AG04450 (cell line): ENCODE measurements at places on chromosomes 3 and 15.

- DNase-seq: no peak
These were observed 124.7 kb upstream of the TSPAN3 start for GRCh38 chr15:77195586-77195985.

GRCh38 chr15:101556273-101556672 is 66.8 kb upstream of the PCSK6 start:
- no peak for DNase-seq

- no peak for DNase-seq
These were observed 147.6 kb downstream of the KLF13 start for GRCh38 chr15:31474059-31474868.

- no peak for DNase-seq
These were observed 17.5 kb downstream of the LSG1 start for GRCh38 chr3:194654443-194654842.

- DNase-seq: no peak
These were observed 259.6 kb downstream of the XXYLT1 start for GRCh38 chr3:195011231-195011834.

DNA sequence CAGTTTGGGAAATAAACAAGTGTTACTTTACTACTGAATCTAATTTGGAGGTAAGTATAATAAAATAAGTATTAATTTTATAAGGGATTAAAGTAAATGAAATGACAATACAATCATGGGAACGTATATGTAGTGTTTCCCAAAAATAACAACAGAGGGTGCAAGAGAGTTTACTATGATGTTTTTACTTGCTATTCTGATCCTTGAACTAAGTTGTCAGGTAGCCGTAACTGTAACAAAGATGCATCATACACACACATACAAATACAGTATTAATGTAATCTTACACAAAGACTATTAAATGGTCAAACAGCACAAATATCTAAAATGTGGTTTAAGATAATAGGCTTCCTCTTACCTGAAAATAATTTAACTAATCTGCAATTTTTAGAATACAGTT is 311.4 kb downstream of the TBC1D5 start:
- peak; percentile 3 for DNase-seq

DNA sequence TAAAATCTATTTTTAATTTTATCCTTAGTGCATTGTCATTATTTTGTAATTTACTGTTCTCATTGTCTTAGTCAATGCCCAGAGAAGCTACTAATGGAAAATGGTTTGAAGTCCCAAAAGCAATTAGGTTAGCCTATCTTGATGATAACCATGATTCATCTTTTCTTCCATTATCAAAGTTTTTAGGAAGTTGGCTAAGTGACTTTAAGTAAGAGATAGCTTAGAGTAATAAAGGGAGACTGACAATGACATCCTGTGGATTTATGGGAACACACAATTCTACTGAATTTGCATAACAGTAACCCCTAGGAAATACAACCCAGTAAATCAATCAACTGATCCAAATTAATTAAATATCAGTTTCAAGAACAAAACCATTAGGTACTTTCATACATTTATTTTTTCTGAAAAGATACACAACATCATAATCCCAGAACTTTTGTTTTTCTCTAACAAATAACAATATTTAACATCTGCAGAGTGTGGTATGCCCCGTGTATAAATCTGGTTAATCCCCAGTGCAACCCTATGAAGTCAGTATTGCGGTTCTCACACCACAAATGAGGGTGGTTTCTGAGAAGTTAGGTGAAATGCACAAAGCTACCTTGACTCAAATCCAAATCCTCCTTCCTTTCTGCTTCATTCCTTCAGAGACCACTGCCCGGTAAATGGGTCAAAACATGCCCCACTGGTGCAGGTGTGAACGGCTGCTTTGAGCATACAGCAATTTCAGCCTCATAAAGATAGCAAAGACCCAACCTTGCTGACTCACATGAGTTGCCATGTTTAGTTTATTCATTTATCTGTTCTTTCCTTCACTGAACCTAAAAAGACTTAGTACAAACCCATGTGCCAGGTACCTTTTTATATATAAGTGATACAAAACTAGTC is 202.1 kb downstream of the TBL1XR1 start:
- DNase-seq: no peak

DNA sequence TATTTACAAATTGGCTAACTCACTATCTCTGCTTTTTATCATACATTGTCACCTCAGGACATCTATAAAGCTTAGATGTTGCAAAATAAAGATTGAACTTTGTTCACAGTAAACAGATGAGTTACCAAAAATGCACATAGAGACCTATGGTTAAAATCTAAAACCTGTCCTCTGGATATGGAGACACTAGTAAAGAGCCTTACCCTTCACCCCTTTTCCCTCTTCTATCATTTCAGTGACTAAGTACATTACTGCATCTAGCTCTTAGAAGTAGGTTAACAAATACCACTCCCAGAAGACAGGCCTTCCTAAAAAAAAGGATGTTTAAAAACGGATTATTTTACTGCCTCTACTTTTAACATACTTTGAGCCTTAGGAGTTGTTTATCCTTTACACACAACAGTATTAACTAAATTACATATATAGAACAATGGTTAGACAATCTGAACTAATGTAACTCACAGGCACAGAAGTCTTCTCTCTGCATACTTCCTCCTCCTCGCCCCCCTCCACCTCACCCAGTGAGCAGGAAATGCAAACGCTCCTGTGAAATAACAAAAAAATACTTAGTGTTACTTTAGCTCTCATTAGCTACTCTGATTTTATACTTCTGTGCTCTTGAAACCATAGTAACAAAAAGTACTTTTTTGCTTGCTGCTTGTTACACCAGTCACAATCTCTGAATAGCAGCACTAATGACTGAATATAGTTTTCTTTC is 23.3 kb downstream of the IREB2 start:
- DNase-seq: no peak

DNA sequence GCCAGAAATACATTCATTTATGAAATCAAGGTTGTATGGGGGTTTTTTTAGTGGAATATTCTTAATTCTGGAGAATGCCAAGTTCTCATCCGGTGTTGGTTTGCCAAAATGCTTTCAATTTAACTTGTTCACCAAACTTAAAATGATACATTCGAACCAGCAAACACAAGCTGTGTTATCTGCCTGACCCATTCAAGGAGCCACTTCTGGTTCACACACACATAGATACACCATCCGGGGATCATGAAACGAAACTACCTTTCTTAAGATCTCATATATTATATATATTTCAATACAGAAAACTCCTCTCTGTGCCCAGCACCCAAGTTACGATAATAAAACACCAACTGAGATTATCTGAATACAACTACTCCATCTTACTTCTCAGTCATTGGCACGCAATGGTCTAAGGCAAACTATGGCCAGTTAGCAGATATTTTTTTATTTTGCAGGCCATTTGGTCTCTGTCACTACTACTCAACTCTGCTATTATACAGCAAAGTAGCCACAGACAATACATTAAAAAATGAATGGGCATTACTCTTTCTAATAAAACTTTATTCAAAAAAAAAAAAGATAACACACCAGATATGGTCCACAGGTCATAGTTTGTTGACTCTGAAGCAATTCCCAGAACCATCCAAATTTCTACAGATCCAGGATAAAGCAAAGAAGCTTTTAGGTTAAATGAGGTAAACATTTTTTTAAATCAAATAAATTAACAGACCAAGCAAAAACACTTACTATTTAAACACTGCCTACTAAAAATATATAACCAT is 89.6 kb downstream of the TBL1XR1 start:
- DNase-seq: no peak

- DNase-seq: no peak
These were observed 156.6 kb downstream of the RPLP1 start for GRCh38 chr15:69609176-69609575.

DNA sequence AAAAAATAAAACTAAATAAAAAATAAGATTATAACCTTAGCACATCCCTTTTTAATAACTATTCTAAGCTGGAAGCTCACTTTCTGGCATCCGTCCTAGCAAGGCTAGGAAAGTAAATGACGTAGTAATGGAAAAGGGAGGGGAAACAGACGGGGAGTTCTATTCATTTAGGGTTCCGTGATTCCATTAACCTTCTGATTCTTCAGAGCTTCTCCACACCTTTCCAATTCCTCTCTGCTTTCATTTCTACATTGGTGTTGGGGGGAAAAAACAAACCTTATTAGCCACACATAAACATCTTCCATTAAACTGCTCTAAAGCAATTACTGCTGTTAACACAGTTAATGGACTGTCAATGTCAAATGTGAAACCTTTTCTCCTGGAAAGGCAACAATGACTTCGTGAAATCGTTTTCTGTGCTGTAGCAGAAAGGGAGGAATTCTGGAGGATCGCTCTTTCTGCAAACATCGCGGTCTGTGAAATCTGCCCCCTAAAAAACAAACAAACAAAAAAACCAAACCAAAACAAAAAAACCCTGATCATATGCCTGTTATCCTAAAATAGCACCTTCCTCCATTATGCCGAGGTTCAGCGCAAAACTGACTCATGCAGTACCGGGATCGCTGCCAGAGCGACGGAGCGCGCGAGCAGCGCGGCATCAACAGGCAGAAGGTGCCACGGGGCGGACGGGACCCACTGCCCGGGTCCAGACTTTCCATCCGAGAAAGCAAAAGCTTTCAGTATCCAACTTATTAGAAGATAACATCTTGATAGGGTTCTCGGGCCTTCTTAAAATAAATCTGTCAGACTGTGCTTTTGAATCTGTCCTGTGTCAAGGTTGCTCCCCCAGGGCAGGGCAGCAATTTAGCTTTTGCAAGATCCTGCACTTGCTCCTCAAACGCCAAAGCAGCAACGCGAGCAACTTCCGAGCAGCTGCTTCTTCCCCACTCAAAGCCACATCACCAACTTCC is 156.2 kb downstream of the FGF12 start:
- DNase-seq: peak; percentile 6

GRCh38 chr15:57056357-57056756 is 137.9 kb downstream of the TCF12 start:
- DNase-seq: no peak

- DNase-seq: no peak
These were observed 3.1 kb upstream of the FAM240A start for GRCh38 chr3:46609212-46609721.

DNA sequence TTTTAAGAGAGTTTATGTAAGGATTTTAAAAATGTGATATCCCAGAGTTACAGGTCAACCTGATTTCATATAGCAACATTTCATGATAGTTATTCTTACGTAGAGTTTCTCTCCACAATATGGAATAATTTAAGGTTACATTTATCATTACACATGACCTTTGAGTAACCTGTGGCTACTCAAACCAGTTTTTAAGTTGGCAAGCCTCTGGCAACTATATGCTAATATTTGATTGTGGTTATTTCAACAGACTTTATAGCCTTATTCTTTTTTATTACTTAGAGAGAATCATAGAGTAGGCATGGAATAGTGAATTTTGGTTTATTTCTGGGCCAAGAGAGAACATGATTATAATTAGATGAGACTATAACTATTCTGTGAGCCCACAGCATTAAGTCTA is 504.9 kb downstream of the NLGN1 start:
- no peak for DNase-seq

DNA sequence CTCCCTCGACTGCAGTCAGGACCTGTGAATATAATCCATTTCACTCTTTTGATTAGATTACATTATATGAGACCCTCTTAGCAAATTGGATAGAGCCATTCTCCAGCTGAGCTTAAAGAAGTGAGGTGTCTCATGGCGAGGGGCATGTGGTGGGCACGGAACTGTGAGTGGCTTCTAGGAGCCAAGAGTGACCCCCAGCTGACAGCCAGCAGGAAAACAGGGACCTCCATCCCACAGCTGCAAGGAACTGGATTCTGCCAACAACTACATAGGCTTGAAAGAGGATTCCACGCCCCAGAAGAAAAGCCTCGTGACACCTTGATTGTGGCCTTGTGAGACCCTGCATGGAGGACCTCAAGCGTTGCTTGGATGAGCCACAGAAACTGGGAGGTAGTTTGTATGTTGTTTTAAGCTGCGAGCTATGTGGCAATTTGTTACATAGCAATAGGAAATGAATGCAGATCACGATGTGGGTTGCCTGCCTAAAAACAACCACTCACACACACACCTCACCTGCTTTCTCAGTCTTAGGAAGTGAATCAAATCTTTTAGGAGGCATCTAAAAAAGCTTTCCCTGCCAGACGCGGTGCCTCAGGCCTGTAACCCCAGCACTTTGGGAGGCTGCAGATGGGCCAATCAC is 84.2 kb upstream of the BHLHE40 start:
- no peak for DNase-seq

DNA sequence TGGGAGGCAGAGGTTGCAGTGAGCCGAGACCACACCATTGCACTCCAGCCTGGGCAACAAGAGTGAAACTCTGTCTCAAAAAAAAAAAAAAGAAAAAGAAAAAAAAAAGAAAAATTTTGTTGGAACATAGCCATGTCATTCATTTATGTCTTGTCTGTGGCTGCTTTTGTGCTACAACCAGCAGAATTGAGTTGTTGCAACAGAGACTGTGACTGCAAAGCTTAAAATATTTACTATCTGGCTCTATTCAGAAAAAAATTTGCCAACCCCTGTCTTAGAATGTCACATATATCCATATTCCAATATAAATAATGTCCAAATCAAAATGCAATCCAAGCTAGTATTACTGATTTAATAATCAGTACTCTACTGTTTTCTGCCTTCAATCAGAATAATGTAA is 25.1 kb downstream of the CD80 start:
- no peak for DNase-seq

- DNase-seq: no peak
These were observed 835.6 kb downstream of the IGSF11 start for GRCh38 chr3:118199044-118199443.

DNA sequence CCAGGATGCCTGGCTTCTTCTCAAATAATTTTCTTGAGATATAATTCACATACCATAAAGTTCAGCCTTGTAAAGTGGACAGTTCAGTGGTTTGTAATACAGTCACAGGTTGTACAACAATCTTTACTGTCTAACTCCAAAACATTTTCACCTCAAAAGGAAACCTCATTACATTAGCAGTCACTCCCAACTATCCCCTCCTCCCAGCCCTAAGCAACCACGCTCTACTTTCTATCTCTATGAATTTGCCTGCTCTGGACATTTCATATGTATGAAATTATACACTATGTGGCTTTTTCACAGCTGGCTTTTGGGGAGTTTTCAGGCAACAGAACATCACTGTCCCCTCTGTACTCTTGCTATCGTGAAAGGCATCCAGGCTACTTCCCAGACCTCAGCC is 17.5 kb downstream of the TGM5 start:
- no peak for DNase-seq

DNA sequence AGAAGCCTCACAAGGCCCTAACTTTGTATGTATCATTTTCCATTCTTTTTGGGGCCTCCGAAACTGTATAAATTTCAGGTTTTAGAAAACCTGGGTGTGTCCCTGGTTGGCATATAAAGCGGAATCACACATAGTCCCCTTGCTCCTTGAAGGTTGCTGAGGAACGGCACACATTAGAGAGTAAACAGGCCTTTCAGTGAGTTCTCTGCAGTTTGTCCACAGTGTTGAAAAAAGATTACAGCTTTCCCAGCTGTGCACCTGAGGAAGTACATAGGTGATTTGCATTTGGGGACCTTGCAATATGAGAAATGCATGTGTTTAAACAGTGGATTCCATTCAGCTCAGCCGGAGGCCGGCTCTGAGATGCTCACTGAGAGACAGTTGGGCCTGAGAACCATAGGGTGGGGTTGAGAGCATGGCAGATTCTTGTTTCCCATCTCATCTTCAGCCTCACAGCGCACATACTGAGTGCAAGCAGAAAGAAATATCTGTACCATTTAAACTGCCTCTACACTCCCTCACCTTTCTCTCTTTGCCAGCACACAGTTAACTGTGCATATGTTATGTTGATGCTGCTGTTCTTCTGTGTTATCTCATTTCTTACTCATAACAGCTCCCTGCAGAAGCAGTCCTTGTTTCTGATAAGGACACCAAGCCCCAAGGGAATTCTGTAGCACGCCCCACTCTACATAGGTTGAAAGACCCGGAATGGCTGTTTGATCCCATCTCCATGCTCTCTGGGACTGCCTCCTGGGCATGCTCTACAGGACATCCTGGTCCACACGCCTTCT is 60.4 kb downstream of the BOC start:
- no peak for DNase-seq
